ENCODE measurements at places on chromosomes 16 and 17.

DNA sequence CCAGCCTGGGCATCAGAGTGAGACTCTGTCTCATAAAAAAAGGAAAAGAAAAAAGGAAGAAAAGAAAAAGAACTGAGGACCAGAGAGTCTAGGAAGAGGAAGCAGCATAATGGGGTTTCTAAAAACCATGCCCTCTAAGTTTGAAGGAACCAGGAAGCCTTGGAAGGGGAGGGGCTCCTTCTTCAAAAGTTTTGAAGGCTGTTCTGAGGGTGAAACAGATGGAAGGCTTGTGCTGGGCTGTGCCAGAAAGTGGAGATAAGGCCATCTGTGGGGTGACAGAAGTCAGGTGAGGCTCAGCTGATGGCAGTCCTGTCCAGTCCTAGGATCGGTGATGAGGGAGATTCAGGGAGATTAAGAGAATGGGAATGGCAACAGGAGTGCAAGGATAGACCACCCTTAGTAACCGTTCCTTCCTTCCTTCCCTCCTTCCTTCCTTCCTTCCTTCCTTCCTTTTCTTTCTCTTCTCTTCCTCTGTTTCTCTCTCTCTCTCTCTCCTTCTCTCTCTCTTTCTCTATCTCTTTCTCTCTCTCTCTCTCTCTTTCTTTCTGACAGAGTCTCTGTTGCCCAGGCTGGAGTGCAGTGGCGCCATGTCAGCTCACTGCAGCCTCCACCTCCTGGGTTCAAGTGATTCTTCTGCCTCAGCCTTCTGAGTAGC lies 182.6 kb downstream of the NTN1 start:
- DNase-seq = no peak

GRCh38 chr16:80615735-80616134 lies 74.9 kb downstream of the DYNLRB2 start:
- DNase-seq = no peak

DNA sequence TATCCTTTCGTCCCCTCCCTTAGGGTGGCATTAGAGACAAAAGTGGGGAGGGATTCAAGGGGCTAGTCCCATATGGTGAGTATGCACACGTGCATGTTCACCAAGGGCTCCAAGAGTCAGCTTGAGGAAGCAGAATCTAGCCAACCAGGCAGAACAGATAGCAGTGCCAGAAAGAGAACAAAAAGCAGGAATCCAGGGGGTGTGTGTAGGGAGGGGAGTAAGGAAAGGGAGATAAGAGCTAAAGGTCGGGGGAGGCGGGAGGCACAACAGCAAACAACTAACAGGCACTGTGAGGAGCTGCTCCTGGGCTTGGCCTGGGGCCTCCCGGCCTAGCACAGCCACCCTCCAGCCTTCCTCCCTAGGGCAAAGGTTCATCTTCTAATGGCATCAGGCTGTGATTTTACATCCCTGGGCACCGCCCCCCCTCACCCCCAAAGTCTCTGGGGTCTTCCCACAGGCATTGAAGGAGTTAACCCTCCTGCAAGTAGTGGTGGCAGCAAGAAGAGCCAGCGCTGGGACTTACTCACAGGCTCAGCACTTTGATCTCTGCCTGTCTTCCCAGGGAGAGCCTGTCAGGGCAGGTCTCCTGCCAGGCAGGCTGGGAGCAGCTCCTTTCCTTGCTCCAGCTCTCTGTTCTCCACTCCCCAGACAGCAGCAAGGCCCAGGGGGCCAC lies 12.4 kb upstream of the SUPT4H1 start:
- no peak for DNase-seq

DNA sequence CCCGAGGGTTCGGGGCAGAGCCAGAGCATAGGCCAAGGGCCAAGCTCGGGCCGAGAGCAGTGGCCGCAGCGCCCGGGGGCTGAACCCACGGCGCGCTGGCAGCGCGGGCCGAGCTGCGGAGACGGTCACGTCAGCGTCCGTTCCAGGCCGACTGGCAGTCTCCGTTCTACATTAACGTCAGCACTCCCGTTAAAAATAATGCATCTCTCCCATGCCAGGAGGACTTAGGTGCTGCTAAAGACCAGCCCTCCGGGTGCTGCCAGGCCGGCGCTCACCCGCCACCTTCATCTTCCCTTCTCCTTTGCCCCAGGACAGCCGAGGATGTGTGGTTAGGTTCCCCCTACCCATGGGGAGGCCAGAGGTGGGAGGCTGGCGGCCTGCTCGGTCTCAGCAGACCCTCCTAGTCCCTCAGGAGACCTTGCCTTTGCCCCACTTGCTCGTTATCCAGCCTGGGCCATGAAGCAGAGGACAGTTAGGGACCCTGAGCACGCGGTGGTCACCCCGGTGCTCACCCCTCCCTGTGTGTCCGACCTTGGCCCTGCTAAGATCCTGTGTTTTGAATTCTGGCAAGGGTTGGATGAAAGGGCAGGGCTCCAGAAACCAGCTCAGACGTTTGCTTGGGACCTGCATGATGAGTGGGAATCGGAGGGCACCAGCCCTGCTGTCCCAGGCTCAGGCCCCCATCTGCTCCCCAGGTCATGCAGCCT lies 572 bp downstream of the MPG start:
- no peak for DNase-seq

DNA sequence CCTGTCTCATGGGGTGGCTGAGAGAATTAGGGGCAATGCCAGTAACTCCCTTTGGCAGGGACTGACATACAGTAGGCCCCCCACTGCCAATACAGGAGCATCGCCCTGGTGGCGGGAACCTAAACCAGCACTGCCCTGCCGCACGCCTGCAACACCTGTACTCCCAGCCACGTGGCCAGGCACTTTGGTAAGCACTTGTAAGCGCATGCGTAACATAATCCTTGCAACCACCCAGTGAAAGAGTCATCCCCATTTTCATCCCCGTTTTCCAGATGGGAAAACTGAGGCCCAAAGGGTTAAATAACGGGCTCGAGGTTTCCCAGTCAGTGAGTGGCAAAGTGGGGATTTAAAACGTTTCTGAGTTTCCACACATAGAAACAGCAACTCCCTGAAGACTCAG lies 17.5 kb downstream of the SCN4A start:
- no peak for DNase-seq

- no peak for DNase-seq
These were observed 121.8 kb upstream of the NOG start for GRCh38 chr17:56471696-56472095.

DNA sequence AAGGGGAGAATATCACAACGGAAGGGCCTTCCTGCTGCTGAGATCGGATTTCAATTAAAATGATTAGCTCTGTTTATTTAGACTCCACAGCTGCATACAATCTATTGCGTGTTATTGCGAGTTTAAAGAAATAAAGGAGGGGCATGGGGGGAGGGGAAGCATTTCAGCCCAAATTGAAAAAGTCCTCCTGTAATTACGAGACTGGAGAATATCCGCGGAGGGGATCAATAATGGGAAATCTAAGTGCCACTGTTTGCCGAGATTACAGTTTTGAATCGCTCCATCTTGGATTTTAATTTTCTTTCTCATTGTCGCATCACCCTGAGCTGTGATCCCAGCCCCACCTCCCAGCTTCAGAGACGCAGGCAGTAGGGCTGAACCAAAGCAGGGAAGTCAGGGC lies 15.7 kb upstream of the RPL38 start:
- DNase-seq = no peak

- no peak for DNase-seq
These were observed 3.2 kb downstream of the NTN1 start for GRCh38 chr17:9024497-9024896.

DNA sequence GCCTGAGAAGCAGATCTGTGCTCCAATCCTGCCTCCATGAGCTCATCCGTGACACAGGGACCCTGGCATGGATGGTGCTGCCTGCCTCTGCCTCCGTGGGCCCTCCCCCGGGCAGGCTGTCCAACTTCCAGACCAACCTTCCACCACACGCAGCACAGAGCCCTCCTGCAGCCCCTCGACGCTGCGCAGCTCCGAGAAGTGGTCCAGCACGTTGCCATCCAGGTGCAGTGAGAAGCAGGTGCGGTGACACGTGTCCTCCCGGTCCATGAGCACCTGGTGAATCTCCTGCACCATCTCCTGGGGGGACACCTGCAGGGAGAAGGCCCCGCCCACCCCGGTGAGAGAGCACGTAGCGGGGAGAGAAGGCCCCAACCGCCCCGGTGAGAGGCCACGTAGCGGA lies 8.4 kb downstream of the CLUH start:
- no peak for DNase-seq

Data from NCI-H1417 treated with DMSO at 0.1 percent for 48 hours (cell line).